ENCODE measurements at places on chromosomes 12 and 14. TPM values are rescaled to one million over a fixed set of nuclear protein-coding genes. Genes with fewer than 3 reads are reported as not detected.

Gene CAPS2
- 0.57 TPM for total RNA-seq

Gene PFKM
- 58.7 TPM for total RNA-seq

Gene ATXN7L3B
- total RNA-seq = 32.1 TPM

Gene GXYLT1
- 18.3 TPM for total RNA-seq

All from vein endothelial cell (primary cell).